ENCODE measurements at places on chromosomes 5 and 9.
A peak's percentile ranks its signal among the peaks of the same experiment; 100 is the strongest.

- DNase-seq: no peak
These were observed 29.4 kb downstream of the TNPO1 start for GRCh38 chr5:72845889-72846288.

GRCh38 chr9:21688108-21689102, 114.0 kb upstream of the MTAP start:
- no peak for DNase-seq

DNA sequence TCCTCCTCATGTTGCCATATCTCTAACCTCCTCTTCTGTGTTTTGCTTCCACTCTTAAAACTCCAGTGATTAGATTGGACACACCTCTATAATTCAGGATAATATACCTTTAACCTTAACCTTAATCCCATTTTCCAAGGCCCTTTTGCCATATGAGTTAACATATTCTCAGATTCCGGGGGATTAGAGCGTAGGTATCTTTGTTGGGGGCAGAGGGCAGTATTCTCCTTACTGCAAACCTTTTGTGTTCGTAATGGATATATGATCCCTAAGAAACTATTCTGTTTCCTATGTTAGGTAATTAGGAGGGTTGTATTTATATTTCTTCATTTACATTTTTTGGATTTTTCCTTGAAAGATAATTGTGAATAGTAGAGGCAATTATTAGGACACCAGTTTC, 99.5 kb downstream of the VPS13A start:
- no peak for DNase-seq

DNA sequence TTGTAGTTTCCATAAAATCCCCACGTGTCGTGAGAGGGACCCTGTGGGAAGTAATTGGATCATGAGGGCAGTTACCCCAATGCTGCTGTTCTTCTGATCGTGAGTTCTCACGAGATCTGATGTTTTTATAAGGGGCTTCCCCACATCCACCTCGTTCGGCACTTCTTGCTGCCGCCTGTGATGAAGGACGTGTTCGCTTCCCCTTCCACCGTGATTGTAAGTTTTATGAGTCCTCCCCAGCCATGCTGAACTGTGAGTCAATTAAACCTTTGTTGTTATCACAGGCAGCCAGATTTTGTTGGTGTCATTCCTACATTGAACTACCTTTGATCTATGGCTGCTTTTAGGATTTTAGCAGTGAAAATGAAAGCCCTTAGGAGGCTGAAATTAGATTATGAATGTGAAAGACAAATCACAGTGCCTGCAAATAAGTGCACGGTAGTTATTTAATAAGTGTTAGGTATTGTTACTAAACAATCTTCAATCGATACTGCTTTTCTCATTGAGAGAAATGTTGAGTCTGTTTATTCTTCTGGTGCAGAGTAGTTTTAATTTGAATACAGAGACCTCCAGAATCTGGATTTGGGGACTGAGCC, 68.0 kb upstream of the C6 start:
- DNase-seq: no peak

DNA sequence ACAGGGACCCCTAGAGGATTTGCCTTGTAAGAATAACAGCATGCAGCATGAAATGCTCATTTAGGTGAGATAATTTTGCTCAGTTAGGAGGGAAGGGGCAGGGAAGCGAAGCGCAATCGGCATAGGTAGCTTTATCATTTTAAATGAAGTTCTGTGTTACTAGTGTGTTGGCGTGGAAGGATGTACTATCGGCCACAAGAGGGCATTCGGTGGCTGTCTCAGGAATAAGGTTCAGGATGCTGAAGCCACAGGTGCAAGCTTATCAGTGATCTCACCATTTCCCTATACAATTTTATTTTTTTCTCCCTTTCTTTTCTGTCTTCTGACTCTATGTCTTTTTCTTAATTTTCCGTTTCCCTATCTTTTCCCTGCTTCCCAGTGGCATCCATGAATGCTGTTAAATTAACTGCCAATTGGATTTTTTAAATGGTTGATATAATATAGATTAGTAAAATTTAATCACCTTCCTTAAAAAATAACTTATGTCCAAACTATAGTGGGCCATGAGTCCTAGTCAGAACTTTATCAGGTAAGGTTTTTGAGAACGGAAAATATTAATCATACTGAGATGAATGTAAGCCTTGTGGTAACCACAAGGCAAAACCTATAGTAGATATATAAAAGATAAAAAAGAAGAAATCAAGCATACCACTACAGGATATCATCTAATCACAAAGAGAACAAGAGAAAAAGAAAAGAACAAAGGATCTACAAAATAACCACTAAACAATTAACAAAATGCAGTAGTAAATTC, 1.2 kb upstream of the INSL6 start:
- peak; percentile 39 for DNase-seq

- DNase-seq: no peak
These were observed 71.0 kb downstream of the C5orf15 start for GRCh38 chr5:133897431-133897830.

- DNase-seq: no peak
These were observed 16.1 kb downstream of the IL9 start for GRCh38 chr5:135879591-135879990.

GRCh38 chr9:116623715-116624114, 63.4 kb upstream of the TRIM32 start:
- no peak for DNase-seq

GRCh38 chr9:108834959-108835665, 20.7 kb downstream of the ACTL7B start:
- no peak for DNase-seq

GRCh38 chr9:38334234-38334633, 58.3 kb upstream of the ALDH1B1 start:
- DNase-seq: no peak

DNA sequence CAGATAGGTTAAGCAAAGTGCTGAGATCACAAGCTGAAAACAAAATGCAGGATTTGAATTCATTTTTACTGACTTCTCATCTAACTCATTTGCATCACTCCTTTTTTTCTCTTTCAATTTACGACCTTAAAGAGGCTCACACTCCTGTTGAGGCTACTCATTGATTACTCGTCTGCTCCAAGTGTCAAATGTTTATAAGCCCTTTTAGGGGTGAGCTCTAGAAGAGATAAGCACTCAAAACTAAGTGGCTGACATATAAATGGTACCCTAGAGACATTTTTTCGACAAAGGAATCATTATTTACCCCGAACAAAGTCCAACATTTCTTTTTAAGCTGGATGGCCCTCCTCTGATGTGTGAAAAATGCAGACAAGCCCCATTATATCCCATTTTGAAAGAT, 483.1 kb downstream of the MAT2B start:
- DNase-seq: no peak

DNA sequence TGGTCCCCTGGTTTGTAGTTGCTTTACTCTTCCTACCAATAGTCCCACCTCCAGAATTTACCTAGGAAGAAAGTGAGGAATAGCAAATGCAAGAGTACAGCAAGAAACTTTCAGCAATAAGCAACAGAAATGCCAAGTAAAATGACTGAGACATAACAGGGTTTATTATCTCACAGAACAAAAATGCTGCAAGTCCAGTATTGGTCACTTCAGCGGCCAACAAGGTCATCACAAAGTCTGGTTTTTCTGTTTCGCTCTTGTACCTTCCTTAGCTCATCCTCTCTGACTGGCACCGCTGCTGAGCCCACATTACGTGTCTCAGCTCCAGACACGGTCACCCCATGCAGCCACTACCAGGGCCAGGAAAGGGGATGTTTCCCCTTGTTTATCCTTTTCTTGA, 82.7 kb downstream of the RFK start:
- no peak for DNase-seq

DNA sequence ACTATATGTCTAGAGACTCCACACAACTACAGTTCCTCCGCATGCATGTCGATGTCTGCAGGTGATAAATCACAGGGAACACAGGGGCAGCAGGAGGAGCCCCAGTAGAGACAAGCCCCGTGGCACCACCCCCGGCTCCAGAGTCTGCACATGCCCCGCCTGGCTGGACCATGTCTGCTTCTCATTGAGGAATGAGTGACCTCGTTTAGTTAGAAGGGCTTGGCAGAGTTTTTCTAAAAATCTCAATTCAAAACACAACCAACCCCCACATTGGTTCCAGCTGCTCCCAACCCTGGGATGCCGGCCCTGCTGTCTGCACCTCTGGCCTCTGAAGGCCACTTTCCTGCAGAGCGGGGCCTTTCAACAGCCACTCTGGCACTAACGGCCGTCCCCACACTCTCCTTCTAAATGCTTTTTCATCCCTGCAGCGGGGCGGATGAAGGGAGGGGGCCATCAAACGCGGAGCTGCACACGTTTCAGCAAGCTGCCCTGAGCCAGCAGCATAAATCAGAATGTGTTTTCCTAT, 106.3 kb downstream of the ROR2 start:
- peak; percentile 50 for DNase-seq

DNA sequence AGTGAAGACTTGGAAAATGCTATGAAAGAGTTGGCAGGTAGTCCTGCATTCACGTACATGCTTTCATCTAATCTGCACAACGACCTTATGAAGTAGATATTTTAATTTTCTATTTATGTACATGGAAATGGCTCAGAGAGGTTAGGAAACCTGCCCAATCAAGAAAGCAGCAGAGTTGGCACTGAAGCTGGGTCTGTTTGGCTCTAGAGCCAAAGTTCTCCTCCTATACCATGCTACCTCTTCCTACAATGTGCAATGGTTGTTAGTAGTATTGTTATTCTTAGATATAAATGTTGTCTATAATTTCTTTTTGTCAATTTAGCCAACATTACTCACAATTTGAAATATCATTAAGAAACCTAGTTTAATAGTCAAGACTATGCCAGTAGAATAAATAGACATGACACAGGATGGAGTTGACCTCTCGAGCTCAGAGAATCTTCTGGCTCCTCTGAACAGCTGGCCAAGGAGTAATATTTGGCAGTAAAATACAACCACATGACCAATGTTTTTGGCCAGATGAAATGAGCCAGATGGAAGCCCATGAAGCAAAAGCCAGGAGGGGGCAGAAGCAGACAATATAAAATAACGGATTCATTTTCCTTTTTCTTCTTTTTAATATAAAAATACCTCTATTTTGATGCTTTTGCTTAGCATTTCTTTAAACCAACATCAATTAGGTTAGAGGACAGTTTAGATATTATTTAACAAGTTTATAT, 542.3 kb downstream of the PDE4D start:
- DNase-seq: no peak

DNA sequence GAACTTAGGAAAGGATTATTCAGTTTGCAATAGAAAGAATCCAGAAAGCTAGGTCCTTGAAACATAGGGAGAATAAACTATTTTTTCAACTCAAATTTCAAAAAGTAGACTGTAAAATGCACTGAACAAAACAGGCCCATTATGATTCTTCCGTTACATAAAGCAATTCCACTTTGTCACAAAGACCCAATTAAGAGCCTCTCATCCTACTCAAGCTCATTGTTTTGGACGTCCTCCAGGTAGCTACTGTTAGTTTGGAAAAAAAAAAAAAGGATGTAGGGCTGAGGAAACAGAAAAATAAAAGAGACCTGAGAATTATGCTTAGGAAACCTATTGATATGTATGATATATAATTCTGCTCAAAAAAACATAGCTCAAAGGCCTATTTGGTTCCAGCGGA, 74.0 kb downstream of the DIRAS2 start:
- no peak for DNase-seq

- DNase-seq: peak; percentile 92
These were observed 60.2 kb upstream of the TBC1D2 start for GRCh38 chr9:98315551-98316060.

DNA sequence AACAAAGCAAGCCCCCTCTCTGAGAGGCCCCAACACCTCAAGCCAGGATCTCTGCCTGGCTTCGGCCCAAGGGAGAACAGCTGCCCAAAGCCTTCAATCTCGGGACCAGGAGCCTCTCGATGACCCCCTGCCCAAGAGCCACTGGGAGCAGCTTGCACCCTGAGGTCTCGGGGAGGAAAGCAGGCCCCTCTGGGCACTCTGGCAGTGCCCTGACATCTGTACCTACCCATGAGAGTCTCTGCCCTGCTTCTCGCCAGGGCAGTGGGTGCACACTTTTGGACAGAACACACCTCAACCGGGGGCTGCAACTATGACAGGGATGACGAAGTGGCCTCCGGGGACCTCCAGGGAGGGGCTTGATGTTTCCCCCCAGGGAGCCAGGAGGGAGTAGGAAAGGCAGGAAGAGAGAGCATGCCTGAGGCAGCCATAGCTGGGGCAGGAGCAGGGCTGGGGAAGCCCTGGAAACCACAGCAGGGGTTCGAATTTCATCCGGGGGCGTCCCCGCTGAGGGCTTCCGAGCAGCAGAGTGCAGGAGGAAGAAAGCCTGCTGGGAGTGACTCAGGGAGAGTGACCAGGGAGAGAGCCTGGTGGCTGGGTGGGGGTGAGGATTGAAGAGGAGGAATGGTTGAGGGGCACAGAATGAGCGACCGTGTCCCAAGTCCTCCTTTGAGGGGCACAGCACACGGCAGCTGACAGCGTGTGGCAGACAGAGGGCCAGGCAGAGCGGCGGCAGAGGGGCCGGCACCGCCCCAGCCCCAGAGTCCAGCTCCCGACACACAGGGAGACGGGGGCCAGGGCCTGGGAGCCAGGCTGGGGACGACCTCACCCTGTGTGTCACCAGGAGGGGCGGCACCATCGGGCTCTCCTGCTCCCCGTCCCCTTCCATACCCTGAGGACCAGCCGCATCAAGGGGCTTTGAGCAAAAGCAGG, 1.8 kb downstream of the LPCAT1 start:
- DNase-seq: peak; percentile 40

GRCh38 chr9:137236238-137236935, 4.7 kb upstream of the TUBB4B start:
- DNase-seq: peak; percentile 94

DNA sequence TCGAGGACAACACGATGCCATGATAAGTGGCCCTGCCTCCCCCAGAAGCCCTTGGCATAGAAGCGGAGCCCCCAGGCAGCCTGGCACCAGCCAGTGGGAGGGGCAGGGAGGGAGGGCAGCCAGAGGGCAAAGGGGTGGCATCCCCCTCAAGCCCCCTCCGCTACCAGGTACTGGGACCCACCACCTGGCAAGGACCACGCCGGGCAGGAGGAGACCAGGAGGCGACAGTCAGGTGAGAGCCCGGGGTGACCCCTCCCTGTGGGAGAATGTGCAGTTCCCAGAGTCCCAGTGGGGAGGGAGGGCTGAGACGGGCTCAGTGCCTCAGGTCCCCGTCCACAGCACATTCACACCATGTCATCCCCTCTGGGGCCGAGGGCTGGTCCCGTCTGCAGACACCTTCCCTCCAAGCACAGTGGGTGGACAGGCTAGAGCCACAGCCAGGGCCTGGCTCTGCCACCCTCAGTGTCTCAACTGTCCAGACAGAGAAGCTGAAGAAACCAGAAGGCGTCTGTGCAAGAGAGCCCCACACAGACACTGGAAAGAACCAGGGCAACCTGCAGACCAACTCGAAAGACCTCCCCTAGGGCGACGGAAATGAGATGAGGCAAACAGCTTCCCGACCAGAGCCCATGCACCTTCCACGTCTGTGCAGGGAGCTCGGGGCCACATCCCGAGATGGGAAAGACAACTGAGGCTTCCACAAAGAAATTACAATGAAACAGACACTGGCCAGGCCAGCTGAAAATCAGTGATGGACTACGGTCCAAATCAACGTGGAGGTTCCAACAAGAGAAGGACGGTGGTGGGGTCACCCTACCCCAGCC, 11.1 kb downstream of the BRD3 start:
- DNase-seq: peak; percentile 32

DNA sequence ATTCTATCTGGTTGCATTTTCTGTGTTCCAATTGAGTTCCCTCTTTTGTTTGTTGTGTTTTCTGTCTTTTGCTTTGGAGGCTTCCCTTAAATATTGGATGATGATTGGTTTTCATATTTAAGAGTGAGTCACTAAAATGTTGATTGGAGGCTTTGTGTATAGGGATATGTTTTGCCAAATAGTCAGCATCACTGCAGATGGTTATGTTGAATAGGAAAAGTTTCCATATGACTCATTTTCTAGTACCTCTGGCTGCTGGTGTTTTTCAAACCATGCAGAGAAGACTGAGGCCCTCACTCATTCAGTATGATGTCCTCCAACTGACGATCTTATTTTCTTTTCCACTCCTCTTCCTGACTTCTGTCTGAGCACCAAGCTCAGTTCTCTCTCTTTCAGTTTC, 1290.0 kb downstream of the EFNA5 start:
- no peak for DNase-seq

All from BE2C (cell line).